ENCODE measurements at places on chromosomes 16 and 17.

- DNase-seq = no peak
These were observed 37.5 kb downstream of the AKAP10 start for GRCh38 chr17:19939993-19940721.

DNA sequence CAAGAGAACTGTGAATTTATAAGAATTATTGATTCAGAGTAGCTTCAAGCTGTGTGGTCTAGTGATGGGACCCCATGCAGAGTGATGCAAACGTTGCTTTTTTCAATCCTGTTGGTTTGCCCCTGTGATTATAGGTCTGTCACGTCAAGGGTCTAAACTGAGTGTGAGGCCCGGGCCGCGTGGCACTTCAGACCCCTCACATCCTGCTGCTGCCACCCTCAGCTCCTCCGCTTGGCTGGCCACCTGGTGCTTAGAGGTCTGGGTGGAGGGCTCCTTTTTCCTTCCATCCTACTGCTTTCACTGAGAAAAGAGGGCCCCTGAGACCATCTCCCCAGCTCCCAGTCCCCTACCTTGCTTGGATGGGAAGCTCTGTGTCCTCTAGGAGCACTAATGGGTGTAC lies 12.0 kb downstream of the MYL4 start:
- no peak for DNase-seq

DNA sequence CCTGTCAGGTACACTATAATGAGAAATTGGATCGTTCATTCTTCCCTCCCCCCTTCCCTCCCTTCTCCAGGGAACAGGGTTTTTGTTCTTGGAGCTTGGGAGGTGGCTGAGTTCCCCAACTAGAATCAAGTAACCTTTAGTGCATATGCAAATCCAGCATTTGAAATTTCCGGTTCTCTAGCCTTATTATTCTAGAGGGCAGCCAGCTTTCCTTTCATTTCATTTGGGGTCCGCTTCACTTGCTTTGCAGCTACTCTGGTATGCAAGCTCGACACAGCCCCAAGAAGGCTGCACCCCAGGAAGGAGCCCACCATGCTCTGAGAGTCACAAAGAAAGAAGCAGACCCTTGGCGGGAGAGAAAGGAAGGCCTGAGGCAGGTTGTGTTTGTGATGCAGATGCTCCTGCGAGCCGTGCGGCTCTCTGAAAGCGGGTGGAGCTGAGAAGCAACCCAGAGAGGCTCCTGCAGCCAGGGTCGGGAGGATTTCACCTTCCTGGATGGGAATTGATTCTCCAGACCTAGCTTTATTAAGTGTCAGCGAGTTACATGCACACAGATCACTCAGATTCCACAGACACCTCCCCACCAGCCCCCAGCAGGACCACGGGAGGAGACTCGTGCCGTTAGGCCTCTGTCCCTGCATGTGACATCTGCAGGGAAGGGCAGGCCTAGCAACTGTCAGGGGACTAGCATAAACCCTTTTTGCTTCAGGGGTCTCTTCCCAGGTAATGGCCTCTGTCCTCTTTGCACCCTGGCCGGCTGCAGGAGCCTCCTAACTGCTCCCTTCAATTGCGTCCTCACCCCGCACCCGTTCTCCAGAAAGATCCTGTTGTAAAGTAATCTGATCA lies 34.5 kb downstream of the PMM2 start:
- no peak for DNase-seq

- DNase-seq = no peak
These were observed 9.7 kb downstream of the PSMB3 start for GRCh38 chr17:38762231-38762630.

- no peak for DNase-seq
These were observed 1.2 kb downstream of the CCDC137 start for GRCh38 chr17:81667754-81668153.

DNA sequence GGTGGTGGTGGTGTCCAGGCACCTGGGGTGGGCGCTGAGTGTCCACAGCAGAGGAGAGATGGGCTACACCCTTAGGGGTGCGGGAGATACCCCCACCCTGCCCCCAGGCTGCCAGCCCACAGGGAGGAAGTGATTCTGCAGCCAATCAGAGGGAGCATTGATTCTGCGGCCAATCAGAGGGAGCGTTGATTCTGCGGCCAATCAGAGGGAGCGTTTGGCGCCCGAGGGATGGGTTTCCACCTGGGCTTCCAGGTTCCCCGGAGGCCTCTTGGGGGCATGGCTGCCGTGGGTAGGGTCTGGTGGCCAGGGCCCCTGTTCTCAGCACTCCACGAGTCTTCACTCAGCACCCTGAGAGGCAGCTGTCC lies 28.2 kb upstream of the ACSF3 start:
- no peak for DNase-seq

DNA sequence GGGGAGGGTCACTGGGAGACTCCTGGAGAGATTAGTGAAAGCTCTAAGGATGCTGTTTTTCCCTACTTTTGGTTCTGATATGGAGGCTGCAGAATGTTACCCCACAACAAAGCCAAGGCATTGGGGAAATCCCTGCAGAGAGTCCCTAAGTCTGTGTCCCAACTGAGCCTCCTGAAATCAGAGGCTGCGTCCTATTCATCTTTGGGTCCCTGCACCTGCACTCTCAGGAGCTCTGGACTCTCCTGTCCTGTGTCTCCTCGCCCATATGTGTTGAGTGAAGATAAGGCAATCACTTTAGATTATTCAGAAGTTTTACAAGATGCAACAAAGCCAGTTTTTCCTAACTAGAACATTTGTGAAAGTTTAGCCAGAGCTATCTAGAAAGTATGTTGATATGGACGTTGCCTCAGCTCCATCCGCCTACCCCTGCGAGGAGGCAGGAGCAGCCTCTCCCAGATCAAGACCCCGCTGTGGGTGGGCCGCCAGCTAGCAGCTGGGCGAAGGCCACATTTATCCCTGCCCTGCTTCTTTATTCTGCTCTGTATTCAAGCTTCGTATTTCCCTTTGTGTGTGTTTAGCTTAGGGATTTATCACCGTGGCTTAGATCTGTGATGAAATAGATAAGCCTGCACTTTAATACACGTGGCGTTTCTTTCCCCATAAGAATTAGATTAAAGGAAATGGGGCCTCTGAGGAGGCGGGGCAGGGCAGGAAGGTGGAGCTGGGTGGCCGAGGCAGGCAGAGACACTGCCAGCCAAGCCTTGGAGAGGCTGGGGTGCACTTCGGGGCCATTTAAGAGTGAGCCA lies 37.4 kb downstream of the SHISA6 start:
- DNase-seq = no peak
